ENCODE measurements at places on chromosomes 5 and 9.

DNA sequence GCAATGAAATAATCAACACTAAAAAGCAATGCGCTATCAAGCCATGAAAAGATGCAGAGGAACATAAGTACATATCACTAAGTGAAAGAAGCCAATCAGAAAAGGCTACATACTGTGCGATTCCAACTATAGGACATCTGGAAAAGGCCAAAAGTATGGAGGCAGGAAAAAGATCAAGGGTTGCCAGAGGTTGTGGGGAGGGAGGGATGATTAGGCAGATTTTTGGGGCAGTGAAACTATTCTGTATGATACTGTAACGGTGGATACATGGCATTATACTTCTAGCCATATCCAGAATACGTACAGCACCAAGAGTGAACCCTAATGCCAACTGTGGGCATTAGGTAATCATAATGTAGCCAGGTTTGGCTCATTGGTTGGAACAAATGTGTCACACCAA, 50.0 kb upstream of the FAM120AOS start:
- DNase-seq = no peak

GRCh38 chr5:21654556-21654955, 1198.6 kb downstream of the CDH12 start:
- no peak for DNase-seq

DNA sequence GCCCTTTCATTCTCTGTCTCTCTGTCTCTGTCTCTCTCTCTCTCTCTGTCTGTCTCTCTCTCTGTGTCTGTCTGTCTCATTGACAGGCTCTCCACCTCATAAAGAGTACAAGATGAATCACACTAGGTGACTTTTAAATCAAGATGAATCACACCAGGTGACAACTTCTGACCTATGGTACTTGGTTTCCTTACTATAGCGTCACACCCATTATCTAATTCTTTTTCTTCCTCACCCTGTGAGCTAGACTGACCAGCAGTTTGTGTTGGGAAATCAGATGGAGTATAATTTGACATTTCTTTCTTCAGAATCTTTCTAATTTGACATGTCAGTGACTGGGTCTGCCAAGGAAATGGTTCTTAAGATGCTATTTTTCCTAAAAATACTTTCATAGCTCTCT, 232.9 kb downstream of the ARRDC3 start:
- no peak for DNase-seq

DNA sequence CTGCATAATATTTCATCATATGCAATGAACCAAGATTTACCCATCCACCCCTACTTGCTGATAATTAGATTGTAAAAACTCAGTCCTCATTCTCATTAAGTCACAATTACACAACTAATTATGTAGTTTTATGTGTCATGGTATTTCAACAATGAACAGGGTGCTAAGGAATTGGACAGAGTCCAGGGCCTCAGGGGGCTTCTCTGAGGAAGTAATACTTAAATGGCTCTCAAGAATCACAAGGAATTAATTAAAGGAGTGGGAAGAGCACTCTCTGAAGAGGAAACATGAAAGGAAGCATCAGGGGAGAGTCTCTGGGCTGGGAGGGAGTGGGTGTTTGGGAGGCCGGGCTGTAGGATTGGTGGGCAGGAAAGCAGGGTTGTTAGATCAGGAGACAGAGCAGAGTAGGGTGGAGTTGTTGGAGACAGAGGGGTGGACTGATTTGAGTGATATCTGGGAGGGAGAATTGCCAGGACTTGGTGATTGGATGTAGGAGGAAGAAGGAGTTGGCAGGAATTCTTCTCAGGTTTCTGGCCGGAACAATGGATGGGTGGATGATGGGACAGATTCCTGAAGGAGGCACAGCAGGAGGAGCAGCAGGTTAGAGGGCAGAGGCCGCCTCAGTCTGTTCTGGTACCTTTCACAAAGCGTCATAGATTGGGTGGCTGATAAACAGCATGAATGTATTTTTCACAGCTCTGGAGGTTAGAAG, 23.0 kb upstream of the NSG2 start:
- no peak for DNase-seq

DNA sequence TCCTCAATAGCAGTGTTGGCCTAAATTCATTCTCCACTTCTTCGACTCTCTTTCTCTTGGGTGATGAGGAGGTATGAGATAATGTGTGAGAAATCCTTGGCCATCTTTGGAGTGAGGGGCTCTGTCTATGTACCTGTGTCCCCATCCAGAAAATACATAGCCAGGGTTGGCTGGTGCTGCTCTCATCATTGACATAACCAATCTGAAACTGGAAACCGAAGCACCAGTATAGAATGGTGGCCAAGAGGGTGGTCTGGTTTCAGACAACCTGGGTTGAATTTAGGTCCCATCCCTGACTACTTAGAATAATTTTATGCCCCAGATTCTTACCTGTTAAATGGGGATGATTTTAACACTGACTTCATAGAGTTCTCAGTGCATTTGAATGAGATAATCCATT, 208.1 kb downstream of the ARHGAP26 start:
- DNase-seq = no peak

DNA sequence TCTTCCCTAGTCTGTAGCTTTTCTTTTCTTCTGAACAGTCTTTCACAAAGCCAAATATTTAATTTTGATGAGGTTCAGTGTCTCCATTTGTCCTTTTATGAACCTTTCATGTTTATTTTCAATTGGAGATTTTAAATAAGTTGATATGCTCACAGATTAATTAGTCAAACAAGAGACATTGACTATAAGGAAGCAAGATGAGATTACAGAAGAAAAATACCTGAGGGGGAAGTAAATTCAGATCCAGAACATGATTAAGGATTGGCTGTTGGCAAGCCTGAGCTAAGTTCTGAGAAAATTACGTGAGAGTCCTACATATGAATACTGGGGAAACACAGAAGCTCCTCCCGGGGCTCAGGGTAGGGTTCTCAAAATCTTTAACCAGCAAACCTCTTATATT, 1039.8 kb upstream of the SEMA6A start:
- DNase-seq = no peak

DNA sequence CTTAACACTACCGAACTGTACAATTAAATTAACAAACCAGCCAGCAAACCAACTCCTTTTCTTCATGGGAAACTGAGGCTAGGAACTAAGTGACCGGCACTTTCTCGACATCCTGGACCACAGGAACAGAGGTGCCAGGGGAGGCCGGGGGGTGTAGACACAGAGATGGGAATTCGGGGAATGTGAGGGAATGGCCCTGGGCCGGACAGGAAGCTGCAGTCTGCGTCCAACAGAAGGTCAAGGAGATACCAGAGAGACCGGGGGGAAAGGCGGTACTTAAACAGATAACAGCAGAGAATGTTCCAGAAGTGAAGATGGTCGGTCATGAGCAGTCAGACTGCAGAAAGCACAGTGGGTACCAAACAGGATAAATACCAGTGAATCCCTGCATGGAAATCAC, 40.3 kb downstream of the DBH start:
- DNase-seq = no peak

DNA sequence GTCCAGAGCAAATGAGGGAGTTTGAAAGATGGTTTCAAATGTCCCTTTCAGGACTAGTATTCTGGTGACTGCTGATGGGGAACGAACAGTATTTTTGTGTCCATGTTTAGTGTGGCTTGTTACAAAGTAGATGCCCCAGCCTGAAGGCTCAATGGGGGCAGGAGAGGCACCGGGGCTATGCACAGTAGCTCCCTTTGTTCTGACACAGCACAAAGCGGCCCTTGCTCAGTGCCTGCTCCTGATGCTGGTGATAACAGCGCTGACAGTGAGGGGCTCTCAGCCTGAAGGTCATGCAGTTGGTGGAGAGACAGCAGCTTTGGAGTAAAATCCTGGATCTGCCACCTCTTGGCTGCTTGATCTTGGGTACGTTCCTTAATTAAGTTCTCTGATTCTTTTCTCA, 188.9 kb downstream of the SLIT3 start:
- no peak for DNase-seq

DNA sequence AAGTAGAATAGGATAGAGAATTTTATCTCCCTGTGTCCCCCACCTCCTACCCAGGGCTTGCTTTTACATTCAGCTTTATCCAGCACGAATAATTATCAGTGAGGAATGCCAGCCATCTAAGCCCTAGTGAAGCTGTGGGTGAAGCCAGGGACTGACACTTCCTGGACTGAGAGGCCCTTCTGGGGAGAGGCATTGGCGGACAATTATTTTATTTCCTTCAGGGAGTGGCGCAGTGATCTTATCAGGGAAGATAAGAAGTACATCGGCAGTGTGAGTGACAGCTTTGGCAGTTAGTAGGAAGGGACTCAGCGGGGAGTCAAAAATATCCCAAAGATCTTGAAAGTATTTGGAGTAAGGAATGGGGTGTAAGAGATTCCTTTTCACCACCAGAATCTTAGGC, 34.9 kb upstream of the RPS23 start:
- no peak for DNase-seq

- DNase-seq = no peak
These were observed 72.4 kb downstream of the PARP8 start for GRCh38 chr5:50738864-50739263.

DNA sequence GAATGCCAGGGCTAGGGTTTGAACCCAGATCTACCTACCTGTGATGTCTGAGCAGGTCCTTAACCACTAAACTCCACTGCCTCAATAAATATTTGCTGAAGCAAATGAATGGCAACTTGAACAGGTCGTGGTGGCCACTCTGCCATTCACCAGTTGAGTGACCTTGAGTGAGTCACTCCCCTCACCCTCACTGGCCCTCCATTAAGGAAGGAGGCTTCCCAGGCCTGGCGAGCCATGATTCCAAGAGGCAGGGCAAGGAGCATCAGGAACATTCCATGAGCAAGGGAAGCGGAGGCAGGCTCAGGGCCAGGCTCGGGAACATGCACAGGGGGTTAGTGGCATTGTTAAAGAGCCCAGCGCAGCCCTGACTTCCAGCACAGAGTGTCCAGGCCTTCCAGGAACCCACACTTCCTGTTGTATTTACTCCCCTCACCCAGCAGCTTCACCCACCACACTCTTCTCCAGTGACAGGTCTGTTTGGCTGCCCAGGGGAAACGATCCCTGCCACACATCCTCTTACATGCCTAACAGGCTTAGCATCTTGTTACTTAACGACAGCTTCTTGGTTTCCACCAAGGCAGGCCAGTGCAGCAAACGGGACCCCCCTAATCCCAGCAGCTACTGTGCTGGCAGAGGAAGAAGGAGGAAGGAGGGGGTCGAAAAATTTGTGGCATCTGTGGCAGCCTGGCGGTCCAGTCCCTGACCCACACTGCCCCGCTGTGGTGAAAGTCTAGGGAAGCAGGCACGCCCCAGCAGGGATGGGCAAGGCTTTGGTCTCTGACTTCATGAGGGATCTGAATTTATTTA, 43.7 kb upstream of the TTC1 start:
- DNase-seq = peak; percentile 21

DNA sequence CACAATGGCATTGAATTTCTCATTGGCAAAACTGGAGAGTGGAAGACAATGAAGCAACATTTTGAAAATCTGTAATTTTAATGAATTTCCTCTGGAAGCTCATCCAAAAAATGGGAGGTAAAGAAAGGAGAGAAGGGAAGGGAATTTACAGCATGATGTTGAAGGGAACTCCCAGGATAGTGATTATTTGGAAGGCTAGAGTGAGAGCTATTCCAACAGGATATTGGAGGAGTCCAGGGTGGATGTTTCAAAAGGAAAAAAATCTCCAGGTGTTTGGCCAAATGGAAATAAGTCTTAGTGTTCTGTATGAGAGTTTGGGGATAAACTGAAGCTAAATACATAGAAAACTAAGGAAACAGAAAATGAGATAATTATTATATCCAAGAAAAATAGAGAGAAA, 106.2 kb downstream of the IZUMO3 start:
- no peak for DNase-seq

- DNase-seq = no peak
These were observed 20.6 kb downstream of the C9orf43 start for GRCh38 chr9:113431191-113431590.

- DNase-seq = no peak
These were observed 118.8 kb upstream of the RPS23 start for GRCh38 chr5:82396871-82397514.

GRCh38 chr5:128284236-128284635, 200.7 kb downstream of the SLC12A2 start:
- DNase-seq = no peak

GRCh38 chr9:115192280-115192679, 74.3 kb upstream of the TNC start:
- DNase-seq = no peak

GRCh38 chr5:140674629-140675028, 1.3 kb upstream of the DND1 start:
- DNase-seq = no peak

GRCh38 chr5:97629276-97629675, 446.2 kb upstream of the RIOK2 start:
- no peak for DNase-seq

DNA sequence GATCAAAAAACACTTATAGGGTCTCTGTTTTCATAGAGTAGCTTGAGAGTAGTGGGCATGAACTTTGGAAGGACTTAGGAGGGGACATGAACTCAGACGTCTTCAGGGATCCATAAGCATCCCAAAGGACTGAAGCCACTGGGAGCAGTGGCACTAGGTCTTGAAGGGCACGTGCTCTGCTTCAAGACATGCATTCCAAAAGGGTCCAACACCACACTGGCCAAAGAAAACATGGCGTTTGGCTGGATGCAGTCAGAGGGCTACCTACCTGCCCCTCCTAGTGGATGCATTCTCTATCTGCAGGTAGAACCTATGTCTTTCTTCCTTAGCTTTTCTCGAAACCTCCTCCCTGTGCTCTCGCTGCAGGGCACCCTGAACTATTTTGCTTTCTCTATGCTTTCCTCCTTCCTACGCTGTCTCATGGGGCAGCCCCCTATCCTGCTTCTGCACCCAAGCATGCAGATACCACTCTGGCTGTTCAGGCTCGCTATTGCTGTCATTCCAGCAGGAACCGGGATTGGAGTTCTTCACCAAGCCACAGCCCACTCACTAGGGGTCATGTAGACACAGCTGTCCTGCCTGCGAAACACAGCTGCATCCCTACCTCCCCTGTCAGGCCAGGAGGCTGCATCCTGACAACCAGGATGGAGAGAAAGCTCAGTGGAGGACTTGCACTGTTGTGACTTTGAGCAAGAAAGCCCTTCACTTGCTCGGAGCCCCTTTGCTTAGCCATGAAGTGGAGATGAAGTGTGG, 11.9 kb downstream of the FAM240B start:
- no peak for DNase-seq

- peak; percentile 75 for DNase-seq
These were observed 48.0 kb upstream of the CAST start for GRCh38 chr5:96614110-96614691.

GRCh38 chr5:11514705-11515432, 389.4 kb downstream of the CTNND2 start:
- no peak for DNase-seq

DNA sequence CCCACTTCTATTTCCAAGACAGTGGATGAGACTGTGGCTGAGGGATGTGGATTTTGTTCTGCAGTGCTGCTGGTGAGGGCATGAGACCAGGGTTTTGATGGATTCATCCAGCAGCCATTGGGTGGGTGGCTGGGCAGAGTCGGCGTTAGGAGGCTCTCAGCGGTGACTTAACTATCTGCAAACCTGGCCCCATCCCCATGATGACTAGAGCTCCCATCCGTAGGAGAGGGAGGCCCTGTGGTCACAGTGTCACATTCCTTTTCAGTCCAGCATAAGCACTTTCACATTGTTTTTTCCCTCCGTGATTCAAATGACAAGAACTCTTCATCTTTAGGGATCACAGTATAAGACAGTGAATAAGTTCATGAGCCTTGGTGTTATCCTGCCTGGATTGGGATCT, 60.4 kb upstream of the SPRY4 start:
- DNase-seq = no peak
